ENCODE measurements at places on chromosomes 1 and 21.
A peak's percentile ranks its signal among the peaks of the same experiment; 100 is the strongest.

DNA sequence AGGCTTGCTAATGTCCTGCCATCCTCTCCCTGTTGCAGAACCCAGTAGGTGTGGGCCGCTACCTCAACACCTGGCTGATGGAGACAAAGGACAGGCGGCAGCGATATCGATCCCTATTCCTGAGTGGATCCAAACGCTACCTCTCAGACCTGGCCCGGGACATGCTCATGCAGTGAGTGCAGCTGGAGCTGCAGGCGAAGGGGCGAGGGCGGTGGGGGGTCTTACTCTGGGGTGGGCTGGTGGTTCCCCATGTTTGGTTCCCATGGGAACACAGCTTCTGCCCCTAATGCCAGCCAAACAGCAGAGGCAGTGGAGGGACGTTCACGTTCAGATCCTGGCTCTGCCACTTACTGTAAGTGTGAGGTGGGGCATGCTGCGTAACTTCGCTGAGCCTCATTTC, 15.8 kb upstream of the TTC22 start:
- DNase-seq = no peak

GRCh38 chr1:231162970-231163829, 1.3 kb downstream of the TRIM67 start:
- peak; percentile 5 for DNase-seq

- DNase-seq = no peak
Observed at GRCh38 chr1:54136269-54136896, 16.4 kb downstream of the CDCP2 start.

DNA sequence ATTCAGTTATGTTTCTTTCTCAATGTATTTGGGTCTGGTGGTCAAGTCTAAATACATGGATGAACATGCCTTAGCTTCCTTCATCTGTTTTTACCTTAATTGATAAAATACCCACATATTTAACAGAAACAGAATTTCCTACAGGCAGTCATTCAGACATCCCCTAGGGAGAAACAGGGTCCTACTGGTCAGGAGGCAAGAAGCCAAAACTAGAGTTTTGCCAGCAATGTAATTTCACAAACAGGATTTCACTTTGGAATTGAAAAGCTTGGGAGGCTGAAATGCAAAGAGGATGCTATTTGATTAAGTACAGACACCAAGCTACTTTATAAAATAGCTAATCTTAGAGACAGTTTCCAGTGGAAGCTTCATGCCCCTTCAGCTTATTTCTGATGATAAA, 224.2 kb downstream of the SIPA1L2 start:
- no peak for DNase-seq

DNA sequence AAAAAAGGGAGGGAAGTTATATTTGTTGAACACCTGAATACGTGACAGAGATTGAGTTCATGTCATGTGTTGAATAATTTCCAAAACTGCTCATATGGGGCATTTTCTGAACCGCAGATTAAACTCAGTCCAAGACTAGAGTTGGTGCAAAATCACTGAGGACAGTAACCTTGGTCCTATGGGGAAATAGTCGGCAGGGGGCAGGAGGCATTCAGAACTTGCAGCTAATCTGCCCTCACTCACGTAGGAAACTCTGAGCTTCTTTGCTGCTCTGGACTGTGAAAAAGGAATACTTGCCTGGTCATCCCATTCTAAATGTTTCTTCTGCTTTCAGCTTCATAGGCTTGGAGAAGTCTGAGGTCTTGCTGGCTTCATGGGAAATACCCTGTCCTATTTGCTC, 228.3 kb upstream of the ZP4 start:
- DNase-seq = no peak

DNA sequence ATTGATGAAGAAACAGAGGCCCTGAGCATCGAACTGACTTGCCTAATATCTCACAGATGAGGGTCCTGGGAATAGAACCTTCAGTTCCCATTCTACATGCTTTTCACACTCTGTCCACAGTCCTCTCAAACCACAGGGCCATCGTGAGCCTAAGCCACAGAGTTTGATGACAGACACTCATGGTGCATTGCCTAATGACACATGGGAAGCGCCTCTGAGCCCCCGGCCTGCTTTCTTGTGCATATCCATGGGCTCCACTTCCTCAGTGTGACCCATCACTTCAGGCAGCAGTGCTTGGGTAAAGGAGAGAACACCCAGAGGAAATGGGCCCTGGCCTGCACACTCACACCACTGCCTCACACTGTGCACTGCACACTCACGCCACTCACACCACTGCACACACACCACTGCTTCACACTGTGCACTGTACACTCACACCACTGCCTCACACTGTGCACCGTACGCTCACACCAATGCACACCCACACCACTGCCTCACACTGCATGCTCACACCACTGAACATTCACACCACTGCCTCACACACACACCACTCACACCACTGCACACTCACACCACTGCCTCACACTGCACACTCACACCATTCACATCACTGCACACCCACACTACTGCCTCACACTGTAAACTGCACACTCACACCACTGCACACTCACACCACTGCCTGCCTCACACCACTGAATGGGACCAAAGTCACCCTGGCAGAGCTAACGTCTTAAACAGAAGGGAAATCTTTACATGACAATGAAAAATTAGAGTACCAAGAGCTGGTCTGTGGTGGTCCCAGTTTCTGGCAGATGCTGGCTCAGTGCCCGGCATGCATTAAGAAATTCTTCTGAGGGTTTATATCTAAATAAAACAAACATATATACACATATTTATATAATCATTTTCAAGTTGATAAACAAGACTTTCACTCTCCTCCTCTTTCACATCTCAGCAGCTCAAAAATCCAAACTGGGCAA, 53.0 kb downstream of the KANK4 start:
- no peak for DNase-seq

GRCh38 chr1:17564458-17565393, 25.2 kb downstream of the ARHGEF10L start:
- no peak for DNase-seq

- DNase-seq = no peak
Observed at GRCh38 chr1:70866542-70867264, 180.9 kb downstream of the PTGER3 start.
